ENCODE measurements at places on chromosomes 5 and 9.

- DNase-seq = no peak
Measured at GRCh38 chr5:149800633-149801032, 70.5 kb downstream of the PPARGC1B start.

DNA sequence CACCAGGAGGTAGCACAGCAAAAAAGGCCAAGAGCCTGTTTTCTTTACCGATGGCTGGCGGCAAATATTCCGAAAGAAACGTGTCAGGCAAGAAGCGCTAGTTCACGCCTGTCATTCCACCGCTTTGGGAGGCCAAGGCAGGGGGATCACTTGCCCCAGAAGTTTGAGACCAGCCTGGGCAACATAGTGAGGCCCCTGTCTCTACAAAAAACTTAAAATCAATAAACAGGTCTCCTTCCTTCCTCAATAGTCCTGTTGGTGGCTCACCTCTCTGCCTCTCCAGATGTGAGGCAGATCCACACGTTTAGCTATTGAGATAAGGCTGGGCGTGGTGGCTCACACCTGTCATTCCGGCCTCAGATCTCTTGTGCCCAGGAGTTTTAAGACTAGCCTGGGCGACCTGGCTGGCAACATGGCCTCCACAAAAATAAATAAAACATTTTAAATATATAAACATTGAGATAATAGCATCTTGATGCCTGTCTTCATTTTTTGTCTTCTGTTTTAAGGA lies 1.3 kb upstream of the TMEM250 start:
- DNase-seq = no peak

DNA sequence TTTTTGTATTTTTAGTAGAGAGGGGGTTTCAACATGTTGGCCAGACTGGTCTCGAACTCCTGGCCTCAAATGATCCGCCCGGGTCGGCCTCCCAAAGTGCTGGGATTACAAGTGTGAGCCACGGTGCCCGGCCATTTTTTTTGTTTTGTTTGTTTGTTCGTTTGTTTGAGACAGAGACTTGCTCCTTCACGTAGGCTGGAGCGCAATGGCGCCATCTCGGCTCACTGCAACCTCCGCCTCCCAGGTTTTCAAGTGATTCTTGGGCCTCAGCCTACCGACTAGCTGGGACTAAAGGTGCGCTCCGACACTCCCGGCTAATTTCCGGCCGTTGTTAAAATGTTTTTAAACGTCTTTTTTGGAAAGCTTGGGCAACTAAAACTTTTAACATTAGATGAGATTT lies 54.0 kb downstream of the SHOC1 start:
- no peak for DNase-seq

DNA sequence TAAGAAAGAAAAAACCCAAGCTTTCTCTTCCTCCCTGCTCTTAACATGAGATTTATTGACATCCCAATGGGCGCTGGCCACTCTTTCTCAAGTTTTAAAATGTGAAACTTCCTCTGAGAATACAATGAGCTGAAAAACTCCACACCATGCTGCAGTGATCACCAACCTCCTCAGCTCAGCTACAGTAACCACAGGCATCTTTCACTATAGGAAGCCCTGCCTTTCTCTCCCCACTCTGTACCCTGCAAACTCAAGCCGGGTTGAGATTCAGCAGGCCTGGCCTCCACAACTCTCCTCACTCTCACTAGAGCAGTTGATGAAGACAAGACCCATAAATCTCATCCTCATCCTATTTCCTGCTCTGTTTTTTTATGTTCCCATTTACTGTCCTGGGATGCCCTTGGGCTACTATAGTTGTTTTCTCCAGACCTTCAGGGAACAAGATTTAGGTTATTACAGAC lies 48.3 kb downstream of the SH3TC2 start:
- no peak for DNase-seq
